ENCODE measurements at places on chromosomes 12 and 14.

DNA sequence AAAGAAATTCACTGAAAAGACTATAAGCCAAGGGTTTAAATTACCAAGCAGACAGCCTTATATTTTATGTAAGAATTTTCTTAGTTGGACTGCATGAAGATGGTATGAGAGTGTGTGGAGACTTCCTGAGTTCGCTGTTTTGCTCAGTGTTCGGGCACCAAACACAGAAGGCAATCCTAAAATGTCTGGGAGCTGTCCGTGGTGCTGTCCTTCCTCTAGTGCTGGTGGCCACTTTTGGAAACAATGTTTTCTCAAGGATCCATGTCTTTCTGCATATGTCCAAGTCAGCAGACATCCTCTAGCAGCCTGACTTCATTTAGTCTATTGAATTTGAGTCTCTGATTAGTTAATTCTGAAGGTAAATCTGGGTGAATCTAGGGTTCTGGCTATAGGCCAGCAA, 135.8 kb downstream of the SLC8A3 start:
- DNase-seq, result no peak

GRCh38 chr12:46158501-46158900, 110.3 kb downstream of the SLC38A1 start:
- DNase-seq, result no peak

- no peak for DNase-seq
These were observed 93.3 kb upstream of the NAP1L1 start for GRCh38 chr12:76177821-76178220.

DNA sequence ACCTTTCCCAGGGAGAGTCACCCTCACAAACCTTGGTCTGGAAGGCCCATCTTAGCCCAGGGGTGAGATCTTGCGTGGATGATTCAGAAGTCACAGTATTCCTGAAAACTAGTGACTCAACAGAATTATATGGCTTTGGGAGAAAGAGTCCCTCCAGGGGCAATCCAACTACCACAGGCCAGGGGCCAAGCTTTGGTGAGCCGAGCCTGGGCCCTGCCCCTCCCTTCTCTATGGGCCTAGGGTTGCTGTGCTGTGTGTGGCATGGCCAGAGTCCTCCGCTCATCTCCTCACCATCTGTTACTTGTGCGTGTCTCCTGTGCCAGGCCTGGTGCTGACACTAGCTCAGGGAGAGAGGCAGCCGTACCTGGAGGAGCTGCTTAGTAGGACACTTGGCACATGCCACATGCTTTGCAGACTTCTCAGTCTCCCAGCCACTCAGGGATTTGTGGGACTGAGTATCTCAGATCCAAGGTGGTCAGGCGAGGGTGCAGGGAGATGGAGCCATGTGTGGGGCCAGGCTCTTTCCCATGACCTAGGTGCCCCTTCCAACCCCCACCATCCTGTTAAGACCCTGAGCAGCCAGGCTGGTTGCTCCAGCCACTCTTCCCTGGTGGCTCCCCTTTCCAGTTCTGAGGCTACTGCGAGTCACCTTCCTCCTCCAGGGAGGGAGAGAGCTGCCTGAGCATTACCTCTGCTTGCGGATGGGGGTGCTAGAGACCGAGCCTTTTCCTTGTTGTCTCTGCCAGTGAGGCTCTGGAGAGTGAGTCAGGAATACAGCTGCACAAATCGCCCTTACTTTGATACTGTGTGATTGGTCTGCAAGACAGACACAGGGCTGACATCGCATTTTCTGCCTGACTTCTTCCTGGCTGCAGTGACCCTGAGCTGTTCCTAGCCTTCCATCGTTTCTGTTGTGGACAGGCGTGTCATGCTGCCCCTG, 94.1 kb downstream of the SLC25A47 start:
- peak; percentile 6 for DNase-seq

- DNase-seq, result no peak
These were observed 962.9 kb downstream of the TMEM121 start for GRCh38 chr14:106489112-106489881.

DNA sequence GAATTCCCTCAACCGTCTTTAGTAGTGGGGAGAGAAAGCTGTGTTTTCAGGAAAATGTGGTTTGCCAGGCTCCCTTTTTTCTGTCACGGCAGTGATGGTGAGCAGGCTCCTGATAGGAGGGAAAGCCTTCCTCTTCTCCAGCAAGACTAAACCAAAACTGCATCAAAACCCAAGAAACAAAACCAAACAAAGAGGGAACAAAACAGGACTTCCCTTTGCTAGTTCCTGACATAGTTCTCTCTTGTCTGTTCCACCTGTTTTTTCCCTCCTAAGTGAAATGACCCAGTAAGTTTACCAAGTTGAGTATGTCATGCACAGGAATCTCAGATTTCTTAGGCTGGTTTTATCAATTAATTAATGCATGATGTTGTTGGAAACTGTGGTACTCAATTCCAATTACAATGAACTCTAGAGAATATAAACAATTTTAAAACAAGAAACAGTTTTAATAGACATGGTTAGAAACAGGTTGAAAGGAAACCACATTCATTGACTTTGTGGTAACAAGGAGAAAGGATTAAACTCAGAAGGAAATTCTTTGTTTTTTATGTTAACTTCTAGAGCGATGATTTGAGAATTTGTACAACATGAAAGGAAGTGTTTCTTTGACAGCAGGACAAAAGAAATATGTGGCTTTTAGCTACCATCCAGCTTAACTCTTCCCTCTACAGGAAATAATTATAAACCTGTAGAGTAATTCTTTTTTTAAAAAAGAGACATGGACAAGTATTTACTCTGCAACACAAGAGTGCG, 23.0 kb upstream of the CSRP2 start:
- DNase-seq, result no peak

GRCh38 chr12:121568518-121568917, 12.3 kb downstream of the KDM2B start:
- DNase-seq, result no peak

DNA sequence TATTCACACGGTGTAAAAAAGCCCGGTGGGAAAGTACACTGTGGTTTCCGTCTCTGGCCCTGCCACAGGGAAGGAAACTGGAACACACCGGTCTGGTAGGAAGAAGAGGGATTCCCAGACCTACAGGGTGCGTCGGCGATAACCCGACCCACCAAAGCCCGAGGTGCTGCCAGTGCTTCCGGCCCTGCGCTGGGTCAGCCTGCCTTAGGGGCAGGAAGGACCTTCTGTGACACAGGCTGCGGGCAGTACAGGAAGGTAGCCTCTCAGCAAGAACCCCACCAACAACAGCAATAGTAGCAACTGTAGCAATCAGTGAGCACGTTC, 169.5 kb upstream of the FKBP4 start:
- DNase-seq, result no peak

GRCh38 chr12:1204581-1205121, 213.6 kb downstream of the ERC1 start:
- DNase-seq, result no peak

DNA sequence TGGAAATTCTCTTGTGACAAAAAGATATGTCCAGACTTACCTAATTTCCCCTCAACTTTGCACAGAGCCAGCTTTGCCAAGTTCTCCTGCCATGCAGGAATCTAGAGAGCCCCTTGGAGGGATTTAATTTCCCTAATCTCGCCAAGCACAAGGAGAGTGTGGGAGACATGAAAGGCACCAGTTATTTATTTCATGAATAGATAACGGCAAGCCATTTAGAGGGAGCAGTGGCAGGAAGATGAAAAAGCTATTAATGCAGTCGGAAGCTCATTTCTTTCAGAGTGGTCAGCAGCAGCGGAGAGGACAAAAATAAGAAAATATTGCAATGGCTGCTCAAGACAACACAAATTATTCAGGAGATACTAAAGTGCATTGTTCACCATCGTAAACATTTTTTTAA, 150.9 kb upstream of the WSCD2 start:
- DNase-seq, result no peak

DNA sequence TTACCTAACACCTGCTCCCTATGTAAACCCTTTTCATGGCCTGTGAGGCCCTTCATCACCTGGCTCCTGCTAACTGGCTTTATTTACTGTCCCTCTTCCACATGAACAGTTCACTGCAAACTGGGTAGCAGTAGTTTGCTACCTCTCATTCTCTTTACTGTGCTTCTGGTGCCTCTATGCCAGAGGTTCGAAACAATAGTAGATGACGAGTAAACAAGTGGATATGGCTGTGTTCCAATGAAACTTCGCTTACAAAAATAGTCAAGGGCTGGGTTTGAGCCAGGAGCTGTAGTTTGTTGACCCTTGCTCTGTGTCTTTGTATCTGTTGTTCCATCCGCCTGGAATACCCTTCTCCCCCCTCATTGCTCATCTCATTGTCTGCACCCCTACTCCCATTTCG, 233.6 kb upstream of the RMST start:
- no peak for DNase-seq

- DNase-seq, result no peak
These were observed 5.8 kb upstream of the MFAP5 start for GRCh38 chr12:8668441-8668840.

- no peak for DNase-seq
These were observed 28.1 kb downstream of the TRPV4 start for GRCh38 chr12:109804820-109805761.

DNA sequence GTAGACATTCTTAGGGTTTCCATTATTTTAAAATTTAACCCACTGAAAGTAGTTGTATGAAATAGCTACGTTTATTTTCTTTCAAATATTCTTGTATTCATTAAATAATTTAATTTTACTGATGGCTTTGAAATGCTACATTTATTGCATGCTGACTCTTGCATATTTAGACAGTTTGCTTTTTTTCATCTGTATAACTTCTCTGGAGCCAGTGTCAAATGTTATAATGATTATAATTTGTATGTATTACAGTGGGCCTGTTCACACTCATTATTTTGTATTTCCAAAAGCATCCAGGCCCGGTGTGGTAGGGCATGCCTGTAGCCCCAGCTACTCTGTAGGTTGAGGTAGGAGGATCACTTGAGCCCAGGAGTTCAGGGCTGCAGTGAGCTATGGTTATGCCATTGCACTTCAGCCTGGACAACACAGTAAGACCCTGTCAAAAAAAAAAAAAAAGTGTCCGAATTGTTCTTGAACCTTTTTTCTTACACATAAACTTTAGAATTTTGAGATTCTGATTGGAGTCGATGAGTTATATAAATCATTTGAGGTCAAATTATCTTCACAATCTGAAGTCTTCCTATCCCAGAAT, 905 bp downstream of the ZNF84 start:
- no peak for DNase-seq

GRCh38 chr12:89829434-89829975, 120.9 kb upstream of the ATP2B1 start:
- DNase-seq, result no peak

DNA sequence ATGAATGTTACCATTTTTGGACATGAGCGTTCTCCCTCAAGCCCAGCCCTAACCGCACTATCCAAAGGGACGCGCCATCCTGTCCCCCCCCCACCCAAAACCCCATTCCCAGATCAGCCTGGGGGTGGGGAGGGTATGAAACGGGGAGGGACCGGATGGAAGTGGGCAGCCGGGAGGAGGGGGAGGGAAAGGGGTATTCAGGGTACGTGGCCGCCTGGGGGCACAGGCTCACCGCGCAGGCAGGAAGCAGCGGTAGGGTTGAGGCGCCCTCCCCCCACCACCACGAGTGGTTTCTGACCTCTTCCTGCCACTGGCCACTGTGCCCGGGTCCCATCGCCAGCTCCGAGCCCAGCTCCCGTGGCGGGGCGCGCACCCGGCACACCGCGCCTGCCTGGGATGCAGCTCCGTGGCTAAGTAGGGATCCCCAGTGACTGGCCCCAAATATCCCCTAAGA, 1.4 kb downstream of the ACTN1 start:
- DNase-seq, result peak; percentile 38

DNA sequence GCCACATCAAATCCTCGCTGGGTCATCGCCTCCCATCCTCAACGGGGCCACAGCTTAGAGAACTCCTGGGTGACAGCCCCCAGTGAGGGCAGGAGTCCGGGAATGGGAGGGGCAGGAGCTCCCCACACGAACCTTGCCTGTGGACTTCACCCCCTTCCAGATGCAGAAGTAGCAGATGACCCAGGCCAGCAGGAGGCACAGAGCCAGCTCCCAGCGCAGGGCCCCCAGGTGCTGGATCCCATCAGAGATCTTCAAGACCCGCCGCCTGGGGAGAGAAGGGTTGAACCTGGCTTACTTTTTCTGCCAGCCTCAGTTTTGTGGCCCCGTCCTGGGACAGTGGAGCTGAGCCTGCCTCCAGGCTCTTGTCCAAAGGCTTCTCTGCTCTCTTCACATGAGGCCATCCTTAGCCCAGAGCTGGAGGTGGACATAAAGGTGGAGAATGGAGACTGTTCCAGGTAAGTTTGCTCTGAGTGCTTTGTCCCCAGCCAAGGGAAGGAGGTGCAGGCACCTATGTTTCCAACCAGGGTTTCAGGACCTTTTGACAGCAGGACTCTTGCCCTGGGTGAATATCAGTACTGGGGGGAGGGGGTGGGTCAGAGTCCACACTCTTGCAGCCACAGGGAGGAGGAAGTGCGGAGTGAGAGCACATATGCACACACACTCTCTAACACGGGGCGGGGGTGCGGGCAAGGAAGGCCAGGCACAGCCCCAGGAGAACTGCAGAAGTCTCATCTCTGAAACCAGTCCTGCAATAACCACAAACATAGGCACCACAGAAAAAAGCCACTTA, 23.3 kb upstream of the SLC6A12 start:
- DNase-seq, result no peak

DNA sequence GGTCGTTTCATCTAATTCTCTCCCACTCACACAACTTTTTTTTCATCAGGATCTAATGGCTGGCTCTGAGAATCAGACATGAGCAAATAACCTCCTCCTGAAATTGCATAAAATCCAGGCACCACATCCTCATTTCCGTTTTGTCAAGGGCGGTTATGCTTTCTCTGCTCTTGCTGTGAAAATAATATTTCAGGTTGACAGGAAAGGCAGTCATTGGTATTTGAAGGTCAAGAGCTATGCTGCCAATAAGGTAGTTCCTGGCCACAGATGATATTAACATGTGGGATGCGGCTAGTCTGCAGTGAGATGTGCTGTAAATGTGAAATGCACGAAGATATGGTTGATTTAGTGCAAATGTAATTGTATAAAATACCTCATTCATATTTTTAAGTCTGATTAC, 870.2 kb upstream of the TMEM132C start:
- no peak for DNase-seq

DNA sequence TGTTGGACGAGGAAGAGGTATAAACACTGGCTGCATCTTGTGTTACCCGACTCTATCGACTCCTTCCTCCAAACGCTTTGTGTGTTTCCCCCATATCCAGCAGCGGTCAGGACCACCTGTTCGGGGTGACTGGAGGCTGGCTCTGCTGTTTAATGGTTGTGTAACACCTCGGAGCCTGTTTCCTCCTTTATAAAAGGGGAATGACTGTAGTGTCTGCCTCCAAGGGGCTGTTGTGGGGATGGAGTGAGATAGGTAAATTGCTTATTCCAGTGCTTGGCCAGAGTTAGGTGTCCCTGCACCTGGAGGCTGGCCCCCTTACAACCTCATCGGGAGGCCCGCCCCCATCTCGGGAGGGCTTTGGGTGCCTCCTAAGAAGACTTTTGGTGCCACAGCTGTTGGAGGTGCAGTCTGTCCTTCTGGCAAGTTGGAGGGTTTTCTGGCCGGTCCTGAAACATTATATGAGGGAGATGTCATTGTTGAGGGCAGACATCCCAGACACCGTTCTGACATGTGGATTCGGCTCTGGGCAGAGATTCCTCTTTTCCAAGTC, 1.1 kb downstream of the MLXIP start:
- no peak for DNase-seq

Measured in GOT3 (cell line).